NCI-H510A (cell line): ENCODE measurements at places on chromosomes 2 and 18.
A peak's percentile ranks its signal among the peaks of the same experiment; 100 is the strongest.

GRCh38 chr18:45962866-45963265 is 4.3 kb downstream of the EPG5 start:
- no peak for DNase-seq

DNA sequence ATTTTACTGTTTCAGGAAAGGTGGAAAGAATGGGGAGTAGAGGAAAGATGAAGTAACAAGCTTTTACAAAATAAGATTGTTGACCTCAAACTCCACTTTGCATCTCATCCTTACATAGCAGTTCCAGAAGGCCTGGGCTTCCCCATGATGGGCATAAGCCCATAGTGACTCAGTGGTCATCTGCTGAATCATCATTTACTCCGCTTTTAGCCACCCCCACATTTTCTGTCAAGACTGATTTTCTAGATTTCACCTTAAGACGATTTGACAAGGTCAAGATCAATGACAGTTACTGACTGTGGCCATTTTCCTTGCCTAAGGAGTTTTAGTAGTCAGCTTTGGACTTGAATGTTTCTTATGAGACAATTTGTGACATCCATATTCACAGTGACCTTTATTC is 49.4 kb downstream of the PLEKHM3 start:
- no peak for DNase-seq

GRCh38 chr18:58831606-58832005 is 33.1 kb upstream of the ZNF532 start:
- DNase-seq = no peak

- no peak for DNase-seq
Observed at GRCh38 chr18:55233857-55234256, 274.6 kb upstream of the CCDC68 start.

DNA sequence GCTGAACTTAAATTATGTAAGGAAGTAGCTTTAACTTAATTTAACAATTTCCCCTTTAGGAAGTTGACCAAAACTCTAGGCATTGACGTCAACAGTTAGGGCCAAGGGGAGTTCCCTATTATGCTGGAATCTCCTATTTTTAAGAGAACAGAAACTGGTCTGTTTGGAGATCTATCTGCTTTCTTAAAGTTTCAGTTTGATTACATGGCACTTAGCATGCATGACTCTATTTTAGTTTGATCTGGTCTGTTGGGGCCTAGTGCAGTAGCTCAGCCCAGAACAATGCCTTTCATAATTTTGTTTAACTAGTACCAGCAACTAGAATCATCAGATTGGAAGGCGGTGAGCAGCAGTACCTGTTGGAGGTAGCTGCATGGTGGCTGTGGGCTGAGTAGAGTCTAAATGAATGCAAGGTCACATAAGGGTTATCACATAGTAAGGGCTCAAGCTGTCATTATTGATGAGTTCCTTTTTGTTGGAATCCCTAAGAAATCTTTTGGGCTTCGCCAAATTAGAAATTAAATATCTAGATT is 60.5 kb upstream of the ZNG1B start:
- DNase-seq = no peak

DNA sequence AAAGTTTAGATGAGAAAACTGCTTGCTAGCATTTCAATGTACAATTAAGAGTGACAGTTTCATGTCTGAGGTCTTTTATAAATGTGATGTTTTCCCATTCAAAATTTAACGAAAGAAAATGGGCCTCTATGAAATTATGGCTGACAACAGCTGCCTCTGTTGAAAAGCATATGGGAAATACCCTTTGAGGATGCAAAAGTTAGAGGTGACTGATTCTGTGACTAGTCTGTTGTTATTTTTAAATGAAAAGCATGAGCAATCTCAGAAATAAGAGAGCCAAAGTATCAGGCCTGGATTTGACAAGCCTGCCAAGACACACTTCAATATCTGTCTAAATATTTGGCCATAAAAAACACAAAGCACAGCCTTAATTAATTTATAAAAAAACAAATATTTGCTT is 580.8 kb downstream of the ERBB4 start:
- no peak for DNase-seq

DNA sequence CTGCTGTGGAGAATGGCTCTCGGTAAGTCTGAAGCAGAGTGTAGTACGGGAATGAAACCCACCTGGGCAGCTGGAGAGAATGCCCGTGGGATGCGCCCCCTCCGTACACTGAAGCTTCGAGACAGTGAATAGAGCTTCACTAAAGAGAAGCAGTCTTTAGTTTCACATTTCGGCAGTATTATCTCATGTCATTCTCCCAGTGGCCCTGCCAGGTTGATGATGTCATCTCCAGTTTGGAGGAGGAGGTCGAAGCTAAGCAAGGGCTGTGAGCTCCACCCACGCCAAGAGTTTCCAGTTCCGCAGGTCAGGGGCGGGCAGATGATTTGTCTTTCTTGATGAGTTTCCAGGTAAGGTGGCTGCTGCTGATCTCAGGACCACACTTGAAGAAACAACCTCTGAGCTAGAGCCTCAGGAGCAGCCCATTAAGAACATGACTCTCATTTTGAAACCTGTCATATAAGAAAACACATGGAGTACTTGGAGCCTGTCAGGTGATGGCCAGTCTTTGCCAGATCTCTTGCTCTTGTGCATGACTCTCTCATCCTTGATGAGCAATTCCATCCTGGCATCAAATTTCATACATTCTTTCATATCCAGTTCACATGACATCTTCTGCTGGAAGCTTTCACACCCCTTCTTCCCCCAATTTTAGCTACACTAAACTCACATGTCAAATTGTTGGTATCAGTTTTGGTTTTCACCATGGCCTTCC is 475.0 kb downstream of the RNF144A start:
- peak; percentile 9 for DNase-seq

DNA sequence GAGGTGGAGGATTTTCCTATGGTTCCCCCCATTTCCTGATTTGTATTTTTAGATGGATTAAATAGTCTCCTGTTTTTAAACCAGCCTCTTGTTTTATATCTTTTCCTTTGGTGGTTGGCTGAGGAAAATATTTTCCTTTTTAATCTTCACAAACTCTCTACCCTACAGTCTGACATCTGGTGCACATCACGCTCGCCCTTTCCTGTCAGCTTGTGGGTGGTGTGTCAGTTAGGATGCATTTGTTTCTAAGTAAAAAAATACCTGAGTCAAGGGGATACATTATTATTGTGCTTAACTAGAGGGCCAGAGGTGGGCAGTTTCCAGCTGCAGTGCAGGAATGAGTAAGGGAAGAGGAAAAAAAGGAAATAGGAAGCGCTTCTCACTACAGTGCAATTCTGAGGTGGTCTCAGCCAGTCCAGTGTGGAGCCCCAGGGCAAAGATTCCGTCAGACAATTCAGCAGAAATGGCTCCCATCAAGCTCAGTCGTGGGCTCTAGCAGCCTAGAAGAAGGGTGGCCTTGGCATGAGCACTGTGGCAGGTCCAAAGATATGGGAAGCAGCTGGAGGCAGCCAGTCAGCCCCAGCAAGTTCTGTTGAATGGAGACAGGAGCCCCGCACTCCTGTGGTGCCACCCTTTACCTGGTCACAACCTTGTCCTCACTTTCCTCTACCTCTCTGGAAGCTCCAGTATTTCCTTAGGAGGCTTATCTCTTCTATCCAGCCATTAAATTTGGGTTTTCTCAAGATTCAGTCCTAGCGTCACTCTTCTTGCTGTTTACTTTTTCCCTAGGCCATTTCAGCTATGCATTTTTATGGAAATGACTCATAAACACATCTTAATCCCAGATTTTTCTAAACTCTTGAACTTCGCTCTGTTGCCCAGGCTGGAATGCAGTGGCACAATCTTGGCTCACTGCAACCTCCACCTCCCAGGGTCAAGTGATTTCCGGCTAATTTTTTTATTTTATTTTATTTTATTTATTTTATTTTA is 18.5 kb downstream of the SFTPB start:
- no peak for DNase-seq

GRCh38 chr2:137888845-137889244 is 75.4 kb upstream of the HNMT start:
- no peak for DNase-seq

DNA sequence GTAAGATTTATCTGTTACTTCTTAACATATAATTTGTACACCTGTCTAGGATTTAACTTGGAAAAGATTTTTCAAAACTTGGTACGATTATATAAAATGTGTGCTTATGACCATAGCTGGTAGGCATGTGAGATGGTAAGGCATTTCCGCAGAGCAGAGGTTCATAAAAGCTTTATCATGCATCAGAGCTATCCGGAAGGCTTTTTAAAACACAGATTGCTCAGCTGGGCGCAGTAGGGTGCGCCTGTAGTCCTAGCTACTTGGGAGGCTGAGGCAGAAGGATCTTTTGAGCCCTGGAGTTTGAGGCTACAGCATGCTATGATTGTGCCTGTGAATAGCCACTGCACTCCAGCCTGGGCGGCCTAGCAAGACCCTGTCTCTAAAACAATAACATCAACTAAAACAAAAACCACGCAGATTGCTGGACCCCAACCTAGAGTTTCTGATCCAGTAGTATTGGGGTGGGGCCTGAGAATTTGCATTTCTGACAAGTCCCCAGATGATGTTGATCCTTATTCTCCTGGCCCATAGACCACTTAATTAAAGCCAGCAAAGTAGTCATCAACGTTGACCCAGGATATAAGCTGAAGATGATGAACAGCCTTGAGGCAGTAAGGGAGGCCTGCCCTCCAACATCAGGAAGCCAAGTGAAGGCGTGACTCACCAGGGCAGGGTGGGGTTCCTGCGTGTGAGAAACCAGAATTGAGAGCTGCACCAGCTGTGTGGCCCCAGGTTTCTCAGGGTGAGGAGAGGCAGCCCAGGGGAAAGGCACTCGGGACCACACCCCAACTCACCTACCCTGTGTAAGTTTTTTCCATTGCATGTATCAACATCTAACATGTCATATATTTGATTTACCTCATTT is 21.6 kb upstream of the SLC20A1 start:
- DNase-seq = no peak

- no peak for DNase-seq
Observed at GRCh38 chr2:38823386-38823785, 45.4 kb downstream of the GEMIN6 start.

- no peak for DNase-seq
Observed at GRCh38 chr18:58584200-58585127, 44.4 kb downstream of the ALPK2 start.

DNA sequence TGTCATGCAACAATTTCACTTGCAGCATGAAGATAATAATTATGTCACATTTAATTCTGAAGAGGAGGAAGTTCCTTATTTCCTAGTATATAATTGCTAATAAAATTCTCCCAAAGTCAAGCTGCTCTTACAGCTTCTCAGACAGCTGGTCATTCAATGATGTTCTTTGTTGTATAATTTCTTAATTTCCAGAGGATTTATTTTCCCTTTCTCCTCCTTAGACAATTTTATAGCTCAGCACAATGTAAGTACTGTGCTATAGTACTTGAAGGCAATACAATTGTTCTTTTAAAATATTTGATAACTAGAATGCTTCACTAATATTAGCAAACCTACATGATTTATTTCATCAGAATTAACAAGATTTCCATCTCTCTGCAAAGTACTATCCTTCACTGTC is 73.4 kb downstream of the ROCK1 start:
- no peak for DNase-seq

GRCh38 chr18:50518787-50519546 is 40.9 kb upstream of the MAPK4 start:
- DNase-seq = no peak

DNA sequence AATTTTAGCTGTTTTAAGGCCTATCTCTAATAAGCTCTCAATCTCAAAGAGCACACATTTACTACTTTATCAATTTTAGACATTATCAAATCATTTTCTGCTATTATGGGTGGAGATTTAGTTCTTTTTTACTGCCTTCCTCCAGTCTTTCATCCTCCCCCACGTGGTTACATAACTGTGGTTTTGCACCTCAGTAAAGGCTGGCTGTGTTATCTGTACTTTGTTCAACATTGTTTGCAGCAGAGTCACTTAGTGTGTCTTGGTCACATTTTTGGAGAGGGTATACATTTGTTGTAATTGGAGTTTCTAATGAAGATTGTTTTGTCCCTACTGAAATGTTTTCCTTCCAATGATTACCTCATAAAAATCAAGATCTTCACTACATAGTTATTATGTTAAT is 549.6 kb upstream of the CELF4 start:
- no peak for DNase-seq

DNA sequence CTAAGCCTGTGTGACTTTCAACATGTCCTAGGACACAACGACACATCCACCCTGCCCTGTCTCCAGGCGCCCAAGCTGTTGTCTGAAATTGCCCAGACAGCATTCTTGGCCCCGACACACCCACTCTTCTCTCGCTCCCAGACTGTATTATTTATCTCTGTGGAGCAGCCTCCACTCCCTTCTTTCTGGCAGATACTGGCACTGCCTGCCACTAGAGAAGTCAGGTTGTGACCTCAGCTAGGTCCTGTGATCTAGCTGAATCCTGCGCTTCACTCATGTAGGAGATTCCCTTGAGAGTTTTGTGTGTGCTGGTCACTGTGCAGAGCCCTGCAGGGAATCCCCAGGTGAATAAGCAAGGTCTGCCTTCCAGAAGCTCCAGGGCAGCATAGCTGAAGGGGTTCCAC is 77.1 kb upstream of the TNP1 start:
- no peak for DNase-seq

DNA sequence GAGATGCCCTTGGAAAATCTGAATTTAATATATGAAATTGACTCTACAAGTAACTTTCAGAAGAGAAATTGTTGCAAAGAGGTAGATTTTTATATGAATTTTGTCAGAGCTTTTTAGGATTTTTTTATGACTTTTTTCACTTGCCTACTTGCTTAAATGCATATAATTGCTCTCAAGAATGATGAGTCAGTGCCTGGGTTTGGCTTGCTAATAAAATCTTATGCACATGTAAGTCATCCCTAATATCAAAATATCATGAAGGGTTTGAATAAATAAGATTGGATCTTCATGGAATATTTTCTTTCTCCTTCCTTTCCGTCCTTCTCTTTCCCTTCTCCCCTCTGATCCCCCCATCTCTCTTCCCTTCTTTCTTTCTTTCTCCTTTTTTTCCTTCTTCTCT is 354.1 kb downstream of the TXNL1 start:
- no peak for DNase-seq

- DNase-seq = no peak
Observed at GRCh38 chr2:854460-854859, 96.2 kb upstream of the SNTG2 start.

DNA sequence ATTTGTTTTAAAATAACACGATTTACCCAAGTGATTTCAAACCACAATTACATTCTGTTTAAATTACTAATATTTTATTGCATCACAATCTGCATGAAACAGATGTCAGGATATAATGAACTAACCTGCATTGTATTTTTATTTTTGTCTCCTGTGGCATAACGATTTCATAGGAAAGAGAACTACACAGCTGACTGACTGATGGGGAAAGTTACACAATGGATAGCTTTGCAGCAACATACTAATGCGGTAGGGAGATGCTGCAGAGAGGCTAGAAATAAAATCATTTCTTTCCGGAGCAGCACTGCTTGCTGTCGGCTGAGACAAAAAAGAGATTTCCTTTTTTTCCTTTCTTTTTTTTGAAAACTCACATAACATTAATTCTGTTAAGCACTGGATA is 36.9 kb downstream of the SCN1A start:
- DNase-seq = no peak

GRCh38 chr2:64978514-64979268 is 10.5 kb upstream of the SLC1A4 start:
- no peak for DNase-seq
